ENCODE measurements at places on chromosomes 4 and X.

- peak; percentile 58 for DNase-seq
These were observed 110.1 kb upstream of the VEGFC start for GRCh38 chr4:176902710-176903323.

DNA sequence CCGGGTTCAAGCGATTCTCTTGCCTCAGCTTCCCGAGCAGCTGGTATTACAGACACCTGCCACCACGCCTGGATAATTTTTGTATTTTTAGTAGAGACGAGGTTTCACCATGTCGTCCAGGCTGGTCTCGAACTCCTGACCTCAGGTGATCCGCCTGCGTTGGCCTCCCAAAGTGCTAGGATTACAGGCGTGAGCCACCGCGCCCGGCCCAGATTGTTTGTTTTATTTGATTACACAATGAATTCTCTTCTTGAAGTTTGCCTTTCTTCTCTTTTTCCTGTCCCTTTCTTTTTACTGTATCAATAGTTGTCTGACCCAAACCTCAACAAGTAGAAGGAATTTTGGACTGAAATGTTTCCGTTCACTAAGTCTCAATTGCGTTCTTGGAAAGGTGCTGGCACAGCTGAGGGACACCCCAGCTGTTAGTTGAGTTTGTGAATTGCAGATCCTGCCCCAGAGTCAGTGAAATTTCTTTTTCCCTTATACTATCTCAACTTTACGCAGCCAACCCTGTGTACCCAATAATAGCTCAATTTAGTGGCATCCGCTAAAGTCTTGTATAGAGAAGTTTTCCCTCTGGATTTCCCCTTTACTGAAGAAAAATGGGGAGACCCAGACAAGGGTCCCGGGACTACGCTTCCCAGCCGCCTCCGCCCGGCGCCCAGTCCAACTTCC lies 639 bp upstream of the MTM1 start:
- no peak for DNase-seq

DNA sequence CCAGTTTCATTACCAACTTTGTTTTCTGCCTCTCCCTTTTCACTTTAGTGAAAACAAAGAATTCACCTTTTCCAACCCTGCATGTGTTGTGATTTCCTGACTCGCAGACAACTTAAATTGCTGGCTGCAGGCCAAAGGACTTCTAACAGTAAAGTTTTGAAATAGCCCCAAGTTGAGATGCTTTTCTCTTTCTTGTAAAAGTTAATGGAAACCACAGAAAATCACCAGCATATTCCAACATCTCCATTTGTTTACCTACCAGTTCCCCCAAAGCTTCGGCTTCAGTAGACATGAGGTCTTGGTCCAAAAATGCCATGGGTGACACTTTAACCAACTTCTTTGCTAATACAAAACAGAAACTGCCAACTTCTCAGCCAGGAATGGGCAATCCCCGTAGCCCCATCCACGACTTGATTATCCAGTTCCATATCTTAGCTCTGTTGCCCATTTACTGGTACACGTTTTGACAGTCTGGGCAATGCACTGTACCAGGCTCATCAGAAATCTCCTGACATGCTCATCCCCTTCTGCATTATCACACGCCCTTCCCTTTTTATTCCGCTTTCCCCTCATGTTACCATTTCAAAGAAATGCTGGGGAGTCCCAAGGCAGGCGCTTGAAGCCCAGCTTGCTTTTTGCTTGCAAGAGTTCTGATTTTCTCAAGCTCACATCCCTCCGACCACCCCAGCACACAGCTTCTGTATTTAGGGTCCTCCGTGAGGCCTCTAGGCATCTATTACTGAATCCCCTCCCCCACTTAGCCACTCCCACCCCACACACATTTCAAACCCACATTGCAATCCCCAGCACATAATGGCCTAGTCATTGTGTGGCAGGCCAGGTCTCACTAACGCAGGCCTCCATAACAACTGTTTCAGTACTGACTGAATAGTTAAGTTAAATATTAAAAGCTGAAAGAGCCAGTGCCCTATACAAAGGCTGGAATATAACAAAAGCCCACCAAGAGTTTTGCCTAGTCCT lies 137.9 kb upstream of the S100G start:
- DNase-seq = peak; percentile 6

GRCh38 chrX:65576160-65576559 lies 41.6 kb upstream of the LAS1L start:
- DNase-seq = no peak

DNA sequence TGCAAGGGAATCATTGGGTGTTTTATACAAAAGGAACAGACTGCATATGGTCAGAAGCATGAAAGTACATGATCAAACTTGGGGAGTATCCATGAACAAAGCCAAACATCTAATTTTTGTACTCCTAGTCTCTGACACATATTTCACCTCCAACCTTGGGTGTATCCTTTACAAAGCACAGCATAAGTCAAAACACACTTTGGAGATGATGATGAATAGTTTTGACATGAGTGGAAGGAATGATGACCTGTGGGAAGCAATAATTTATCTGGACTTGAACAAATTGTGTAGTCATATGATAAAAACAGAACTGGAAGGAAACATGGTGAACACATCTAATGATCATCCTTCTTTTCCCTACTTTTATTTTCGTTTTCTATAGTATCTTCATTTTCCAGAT lies 108.7 kb upstream of the PLS3 start:
- no peak for DNase-seq

DNA sequence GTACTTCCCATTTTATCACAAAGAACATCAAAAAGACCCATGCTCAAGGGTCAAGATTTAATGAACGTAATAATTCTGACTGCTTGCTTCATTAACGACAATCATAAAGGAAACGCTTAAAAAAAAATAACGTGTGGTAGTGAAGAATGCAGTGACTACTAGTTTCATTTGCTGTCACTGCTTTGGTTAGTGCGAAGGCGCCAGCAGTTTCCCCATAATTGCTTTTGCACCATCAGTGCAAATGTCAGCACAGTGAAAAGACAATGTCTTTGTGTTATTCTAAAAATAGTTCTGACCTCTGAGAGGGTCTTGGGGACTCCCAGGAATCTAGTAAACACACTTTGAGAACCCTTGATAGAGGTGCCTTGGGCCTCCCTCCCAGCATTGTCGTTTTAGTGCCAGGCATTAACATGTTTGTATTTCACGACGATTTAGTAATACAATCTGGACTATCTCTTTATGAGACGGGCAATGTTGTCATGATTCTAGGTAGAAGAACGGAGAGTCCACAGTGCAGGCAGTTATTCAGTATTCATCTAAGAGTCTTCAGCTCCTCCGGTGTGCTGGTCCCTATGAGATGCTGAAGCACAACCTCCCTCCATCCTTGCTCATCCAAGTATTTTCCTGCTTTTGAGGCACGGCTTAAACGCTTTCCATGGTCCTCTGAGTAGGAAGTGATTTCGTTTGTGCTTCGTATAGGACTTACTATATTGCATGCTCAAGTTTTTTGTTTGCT lies 71.0 kb downstream of the AFF1 start:
- no peak for DNase-seq

- DNase-seq = no peak
These were observed 60.2 kb upstream of the GPC4 start for GRCh38 chrX:133475521-133475920.

DNA sequence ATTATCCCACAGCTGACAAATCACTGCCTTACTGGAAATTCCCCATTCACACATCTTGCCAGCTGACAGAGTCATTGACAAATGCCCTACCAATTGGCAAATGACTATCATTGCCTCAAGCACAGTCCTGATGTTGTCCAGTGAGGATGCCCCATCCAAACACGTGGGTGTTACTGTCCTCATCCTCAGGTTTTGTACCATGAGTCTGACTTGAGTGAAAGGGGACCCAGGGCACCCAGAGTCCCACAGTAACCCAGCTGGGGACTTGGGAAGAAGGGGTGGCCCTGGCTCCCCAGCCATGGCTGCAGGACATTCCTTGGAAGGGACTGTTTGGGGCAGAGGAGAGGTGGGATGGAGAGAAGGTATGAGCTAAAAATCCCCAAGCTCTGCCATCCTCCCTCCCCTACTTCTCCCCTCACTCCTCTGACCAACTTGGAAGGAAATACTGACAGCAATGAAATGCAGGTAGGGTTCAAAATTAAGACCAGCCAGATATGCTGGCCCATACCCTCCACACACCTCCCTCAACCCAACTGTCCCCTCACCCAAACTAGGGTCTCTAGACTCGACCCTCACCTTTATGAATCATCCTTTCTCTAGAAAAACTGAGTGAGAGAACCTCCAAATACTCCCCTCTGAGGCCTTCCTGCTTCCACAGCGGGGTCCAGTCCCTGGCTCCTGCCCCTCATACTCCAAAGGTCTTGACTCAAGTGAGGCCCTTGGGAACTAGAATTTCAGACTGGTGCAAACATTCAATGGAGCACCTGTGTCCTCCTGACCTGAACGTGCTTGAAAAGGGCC lies 5.1 kb downstream of the TIMP1 start:
- DNase-seq = no peak

GRCh38 chrX:10360116-10360515 lies 203.3 kb downstream of the CLCN4 start:
- DNase-seq = no peak

DNA sequence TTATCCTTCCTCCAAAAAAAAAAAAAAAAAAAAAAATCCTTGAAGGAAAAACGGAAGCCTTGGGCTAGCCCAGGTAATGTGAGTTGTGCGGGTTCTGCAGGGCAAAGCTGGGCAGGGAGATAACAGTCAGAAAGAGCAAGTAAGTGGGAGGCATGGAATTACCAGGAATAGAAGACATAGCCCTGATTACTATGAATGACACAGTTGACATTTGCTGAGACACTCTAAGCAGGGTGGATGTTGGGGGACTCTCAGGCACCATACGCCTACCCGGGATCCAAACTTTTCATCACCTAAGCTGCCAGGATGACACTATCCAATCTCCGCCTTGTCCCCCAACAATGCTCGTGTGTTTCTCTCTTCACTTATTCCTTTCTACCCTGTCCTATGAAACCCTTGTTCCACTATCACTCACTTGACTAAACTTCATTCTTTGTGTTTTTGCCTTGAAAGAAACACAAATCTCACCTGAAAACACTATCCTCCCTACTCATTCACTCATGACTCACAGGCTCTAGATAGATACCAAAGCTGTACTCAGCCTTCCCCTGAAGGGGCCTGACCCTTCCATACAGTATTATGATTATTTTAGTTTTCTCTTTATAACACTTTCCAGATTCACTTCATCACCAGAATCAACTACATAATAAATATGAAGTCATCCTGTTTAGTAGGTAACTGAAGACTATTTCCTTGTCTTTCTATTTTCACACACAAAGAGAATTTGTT lies 158.4 kb downstream of the INPP4B start:
- no peak for DNase-seq

DNA sequence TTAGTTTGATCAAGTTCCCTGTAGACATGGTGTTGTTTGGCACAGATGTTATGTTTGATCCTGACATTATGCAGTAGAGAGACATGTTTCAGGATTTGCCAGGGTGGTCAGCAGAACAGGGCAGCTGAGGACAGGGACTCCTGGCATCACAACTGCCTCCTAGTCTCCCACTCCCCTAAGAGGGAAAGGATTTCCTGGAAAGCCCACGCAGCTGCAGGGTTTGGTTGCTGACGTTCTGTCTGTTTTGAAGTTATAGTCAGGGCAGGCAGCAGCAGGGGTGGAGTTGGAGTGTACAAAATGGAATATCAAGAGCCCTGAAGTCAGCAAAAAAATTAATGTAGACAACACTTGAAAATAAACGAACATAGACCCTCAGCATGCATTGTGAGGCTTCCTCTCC lies 125.4 kb downstream of the CPE start:
- no peak for DNase-seq
